ENCODE measurements at places on chromosomes 3 and 15. TPM values are rescaled to one million over a fixed set of nuclear protein-coding genes. Genes with fewer than 3 reads are reported as not detected.

DNA sequence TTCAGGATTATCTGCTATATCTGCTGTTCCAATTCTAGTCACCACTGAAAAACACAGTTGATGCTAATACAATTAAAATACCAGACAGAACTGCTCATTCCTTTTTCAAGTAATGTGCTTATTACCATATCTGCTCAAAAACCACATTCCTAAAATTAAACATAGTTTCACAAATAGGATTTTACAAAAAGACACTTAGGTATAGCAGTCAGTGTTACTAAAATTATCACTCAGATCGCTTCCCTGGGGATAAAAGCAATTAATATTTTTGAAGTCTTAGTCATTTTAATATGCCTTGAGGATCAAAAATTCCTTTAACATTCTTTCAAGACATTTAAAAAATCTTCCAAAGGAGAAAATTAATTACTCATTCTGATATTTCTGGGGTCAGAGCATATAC is 71.5 kb downstream of the RAD18 start:
- no peak for DNase-seq

Gene ERICH6
- total RNA-seq = not detected

Gene EFHB
- not detected for total RNA-seq

Gene RHOV
- total RNA-seq = 1.7 TPM

Gene CYP1A1
- total RNA-seq = 0.58 TPM

DNA sequence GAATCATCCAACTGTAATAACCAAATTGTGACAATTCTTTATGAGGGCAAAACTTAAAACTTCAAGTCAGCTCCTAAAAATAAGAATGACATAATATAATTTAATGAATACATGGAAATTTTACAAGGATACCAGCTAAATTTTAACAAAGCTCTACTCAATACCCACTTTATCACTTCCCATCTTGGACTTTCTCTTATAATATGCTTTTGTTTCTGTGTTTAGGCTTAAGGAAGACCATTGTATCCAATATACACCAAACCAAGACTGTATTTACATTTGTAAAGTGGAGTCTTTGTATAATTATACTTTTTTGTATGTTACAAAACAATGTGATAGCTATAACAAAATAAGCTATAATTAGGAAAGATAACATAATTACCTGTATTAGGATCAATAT is 16.8 kb downstream of the ATP13A3 start:
- no peak for DNase-seq

DNA sequence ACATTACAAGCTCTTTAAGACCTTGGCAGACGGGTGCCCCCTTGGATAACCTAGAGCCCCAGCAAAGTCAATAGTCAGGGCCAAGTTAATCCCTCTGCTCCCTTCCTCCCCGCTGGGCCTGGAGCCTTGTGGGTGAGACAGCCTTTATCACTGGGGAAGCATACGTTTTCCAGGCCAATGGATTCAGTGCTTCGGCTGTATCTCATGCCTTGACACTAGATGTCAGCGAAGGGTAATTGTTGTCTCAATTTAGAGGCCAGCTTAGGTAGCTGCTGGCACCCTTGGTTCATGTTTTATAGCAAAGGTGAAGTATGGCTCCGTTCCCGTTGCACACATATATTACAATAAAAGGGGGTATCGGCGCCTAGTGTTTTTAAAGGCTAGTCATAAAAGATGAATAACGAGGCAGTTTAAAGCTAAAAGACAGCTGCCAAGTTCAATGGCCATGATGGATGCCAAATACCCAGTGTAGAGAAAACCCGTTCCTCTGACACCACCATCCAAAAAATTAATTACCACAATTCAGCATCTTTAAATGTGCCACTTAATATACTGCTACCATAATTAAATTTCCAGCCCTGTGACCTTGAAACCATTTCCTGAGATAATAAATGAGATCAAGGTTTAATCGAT is 52.3 kb upstream of the BNIP2 start:
- DNase-seq = peak; percentile 38

Gene STRA6
- total RNA-seq = not detected

Gene ROPN1
- not detected for total RNA-seq

Gene CISH
- total RNA-seq = 1.8 TPM

- no peak for DNase-seq
Observed at GRCh38 chr15:96474231-96474664, 143.7 kb downstream of the NR2F2 start.

- DNase-seq = no peak
Observed at GRCh38 chr3:31288224-31288623, 244.5 kb upstream of the STT3B start.

DNA sequence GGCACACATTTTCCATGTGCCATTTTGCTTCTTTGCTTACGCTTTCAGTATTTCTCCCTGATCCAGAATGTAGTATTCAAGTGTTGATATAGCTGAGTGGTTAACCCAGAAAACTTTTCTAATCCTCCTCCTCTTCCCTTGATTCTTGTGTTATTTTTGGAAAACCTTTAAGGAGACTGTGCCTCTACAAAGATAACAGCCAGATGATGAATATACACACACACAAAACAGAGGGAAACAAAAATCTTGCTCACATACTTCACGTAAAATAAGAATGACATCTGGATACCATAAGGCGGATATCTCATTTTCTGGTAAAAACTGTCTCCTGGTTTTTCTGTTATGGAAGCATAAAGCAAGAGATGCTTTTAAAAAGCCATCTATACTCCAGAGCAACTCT is 295.8 kb upstream of the THBS1 start:
- no peak for DNase-seq

Gene ZNF860
- total RNA-seq = not detected

Gene MEGF11
- not detected for total RNA-seq

Gene GABRR3
- not detected for total RNA-seq

DNA sequence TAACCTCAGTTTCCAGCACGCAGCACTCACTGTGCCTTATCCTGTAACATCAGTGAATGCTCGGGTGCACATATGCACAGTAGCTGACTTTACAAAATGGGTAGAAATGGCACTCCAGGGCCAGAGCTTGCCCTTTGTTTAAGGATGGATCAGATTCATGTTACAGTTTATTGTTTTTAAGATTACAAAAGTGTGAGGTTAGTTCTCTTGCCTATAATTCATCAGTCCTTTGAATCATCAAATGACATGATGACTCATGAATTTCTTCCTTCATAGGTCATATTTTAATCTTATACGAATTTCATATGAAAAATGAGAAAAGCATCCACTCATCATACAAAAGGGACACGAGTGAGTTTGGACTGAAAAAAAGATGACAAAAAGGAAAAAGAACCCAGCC is 545.3 kb downstream of the GBE1 start:
- DNase-seq = no peak

DNA sequence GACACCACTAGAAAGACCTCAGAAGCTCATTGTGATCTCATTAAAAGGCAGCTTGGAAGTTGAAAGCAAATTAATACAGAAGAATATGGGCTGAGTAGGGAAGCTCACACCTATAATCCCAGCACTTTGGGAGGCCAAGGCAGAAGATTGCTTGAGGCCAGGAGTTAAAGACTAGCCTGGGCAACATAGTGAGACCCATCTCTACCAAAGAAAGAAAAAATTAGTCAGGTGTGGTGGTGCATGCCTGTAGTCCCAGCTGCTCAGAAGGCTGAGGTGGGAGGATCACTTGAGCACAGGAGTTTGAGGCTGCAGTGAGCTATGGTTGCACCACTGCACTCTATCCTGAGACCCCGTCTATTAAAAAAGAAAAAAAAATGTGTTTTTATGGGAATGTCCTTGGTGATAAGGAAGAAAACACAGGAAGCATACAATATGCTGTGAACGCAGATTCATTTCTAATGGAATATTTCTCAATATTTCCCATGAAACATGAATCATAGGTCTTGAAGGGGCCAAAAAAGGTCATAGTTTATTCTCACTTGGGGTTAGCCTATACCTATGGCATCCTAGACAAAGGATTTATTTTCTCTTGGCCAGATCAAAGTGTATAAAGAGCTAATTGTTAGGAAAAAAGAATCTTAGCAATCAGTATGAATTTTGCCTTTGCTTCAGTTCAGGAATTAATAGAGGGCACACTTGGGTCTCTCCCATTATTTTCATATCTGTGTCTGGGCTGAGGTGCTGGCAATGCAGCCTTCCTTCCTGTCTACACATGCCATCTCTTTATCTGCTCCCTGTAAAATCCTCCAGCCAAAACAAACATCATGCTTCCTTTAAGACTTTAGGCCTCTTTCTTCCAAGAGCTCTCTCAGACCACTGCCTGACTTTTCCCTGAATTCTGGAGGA is 98.2 kb downstream of the FNDC3B start:
- DNase-seq = no peak

Gene GOLGA8R
- total RNA-seq = 2.9 TPM

- no peak for DNase-seq
Observed at GRCh38 chr3:59082106-59082505, 32.3 kb upstream of the CFAP20DC start.

Gene SCAP
- total RNA-seq = 56.2 TPM

DNA sequence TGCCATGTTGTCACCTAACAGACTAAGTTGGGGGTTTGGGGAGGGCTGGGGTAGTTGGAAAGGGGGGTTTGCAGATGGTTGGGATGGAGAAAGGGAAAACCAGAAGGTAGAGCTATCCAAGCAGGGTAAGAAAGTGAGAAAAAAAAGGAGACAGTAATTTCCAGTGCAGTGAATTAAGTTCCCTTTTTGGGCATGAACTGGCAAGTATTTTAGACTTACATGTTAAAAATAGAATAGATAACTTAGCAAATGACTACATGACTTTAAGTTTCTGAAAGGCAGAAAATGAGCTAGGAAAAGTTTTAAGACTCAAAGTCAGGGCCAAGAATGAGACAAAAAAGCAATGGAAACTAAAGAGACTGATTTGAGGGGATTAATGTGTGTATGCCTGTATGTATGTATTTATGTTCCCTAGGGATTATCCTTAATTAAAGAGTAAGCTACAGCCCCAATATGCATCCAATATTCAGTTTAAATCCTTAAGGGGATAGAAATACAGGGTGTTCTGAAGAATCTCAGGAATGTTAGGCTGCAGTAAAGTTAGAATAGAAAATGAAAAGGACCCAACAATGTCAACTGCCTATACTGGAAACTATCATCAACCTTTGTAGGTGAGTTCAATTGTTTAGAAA is 285.2 kb upstream of the MME start:
- DNase-seq = no peak

DNA sequence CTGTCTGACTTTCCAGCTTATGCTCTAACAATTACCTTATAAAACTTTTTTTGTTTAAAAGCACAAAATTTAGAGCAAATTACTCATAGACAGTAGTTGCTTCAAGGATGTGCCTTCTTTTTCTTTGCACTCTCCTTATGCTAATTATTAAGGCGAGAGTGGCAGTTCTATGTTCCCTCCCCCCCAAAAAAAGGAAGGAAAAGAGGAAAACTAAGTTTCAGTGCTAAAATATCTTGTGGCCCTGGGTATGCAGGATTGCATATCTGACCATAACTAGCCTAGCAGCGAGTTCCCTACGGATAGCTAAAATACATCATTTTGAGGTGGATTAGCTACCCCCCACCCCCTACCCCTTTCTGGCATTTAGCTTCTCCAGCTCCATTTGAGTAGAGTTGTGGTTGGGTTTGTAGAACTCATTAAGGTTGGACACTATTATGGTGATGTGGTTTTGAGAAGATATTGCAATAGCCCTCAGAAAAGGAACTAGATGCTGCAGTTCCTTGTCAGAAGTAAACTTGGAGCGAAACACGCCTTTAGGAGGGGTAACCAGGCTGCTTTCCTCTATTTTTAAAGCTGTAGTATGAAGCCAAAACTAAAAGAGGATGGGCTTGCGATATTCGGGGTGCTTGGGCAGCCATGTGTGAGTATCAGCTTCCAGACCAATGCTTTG is 174.6 kb downstream of the AKAP13 start:
- no peak for DNase-seq

Gene CYP8B1
- total RNA-seq = not detected

GRCh38 chr15:66389098-66389858 is 2.6 kb downstream of the MAP2K1 start:
- no peak for DNase-seq

Gene PDE12
- total RNA-seq = 17.4 TPM

- no peak for DNase-seq
Observed at GRCh38 chr3:61944726-61945125, 383.4 kb downstream of the PTPRG start.

DNA sequence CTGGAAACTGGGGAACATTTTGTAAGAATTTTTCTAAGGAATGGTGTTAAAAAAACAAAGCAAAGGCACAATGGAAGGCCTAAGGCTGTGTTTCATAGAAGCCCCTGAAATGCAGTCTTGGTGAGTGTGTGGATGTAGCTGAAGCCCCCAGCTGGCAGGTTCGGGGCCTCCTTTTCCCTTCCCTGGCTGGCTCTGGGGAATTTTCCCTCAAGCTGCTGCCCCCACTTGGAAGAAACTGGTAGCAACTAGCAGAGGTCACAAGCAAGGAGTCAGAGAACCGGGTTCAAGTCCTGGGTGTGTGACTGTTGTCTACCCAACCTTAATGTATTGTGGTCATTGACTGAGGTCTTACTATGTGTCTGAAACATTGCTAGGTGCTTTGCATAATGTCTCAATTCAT is 85.3 kb upstream of the MYZAP start:
- DNase-seq = peak; percentile 61

GRCh38 chr3:195805181-195805580 is 6.5 kb downstream of the MUC4 start:
- DNase-seq = no peak

- no peak for DNase-seq
Observed at GRCh38 chr3:88267441-88267840, 117.7 kb downstream of the C3orf38 start.

- DNase-seq = no peak
Observed at GRCh38 chr3:80000022-80000421, 232.2 kb upstream of the ROBO1 start.

DNA sequence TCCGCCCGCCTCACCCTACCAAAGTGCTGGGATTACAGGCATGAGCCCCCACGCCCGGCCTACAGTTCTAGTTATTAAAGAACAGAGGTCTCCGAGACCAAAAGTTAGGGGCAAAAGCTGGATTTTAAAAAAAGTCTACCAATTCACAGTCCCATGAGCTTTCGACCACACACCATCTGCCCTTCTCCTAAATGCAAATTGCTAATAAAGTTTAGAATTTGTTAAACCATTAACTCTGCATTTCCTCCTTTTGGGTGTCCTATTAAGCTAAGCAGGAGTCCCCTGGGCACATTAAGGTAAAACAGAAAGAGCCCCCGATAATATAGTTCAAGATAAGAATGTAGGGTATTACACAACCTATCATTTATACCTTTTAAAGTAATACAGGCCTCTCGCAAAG is 322.7 kb downstream of the FOXP1 start:
- DNase-seq = no peak

Gene GHSR
- total RNA-seq = not detected

All from stomach (tissue), 19 donors.